Right ventricle myocardium inferior (tissue), 1 donor: ENCODE measurements at places on chromosomes 4 and X. TPM values are rescaled to one million over a fixed set of nuclear protein-coding genes. Genes with fewer than 3 reads are reported as not detected.
A peak's percentile ranks its signal among the peaks of the same experiment; 100 is the strongest.

- DNase-seq, result peak; percentile 75
Measured at GRCh38 chrX:153662266-153662665, 11.3 kb downstream of the PNCK start.

DNA sequence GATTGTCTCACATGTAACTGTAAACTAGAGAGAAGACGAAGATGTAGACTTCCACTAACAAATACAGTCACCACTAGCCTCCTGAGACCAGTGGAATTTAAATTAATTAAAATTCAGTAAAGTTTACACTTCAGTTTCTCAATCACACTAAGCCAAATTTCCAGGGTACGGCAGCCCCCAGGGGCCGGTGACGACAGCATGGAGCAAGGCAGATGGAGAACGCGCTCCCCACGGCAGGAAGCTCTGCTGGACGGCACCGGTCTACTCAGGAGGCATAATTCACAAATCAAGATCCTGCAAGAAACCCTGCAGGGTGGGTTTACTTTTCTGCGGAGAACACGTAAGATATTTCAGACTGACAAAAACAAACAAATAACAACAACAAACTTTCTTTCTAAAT is 80.7 kb downstream of the FAT1 start:
- DNase-seq, result no peak

DNA sequence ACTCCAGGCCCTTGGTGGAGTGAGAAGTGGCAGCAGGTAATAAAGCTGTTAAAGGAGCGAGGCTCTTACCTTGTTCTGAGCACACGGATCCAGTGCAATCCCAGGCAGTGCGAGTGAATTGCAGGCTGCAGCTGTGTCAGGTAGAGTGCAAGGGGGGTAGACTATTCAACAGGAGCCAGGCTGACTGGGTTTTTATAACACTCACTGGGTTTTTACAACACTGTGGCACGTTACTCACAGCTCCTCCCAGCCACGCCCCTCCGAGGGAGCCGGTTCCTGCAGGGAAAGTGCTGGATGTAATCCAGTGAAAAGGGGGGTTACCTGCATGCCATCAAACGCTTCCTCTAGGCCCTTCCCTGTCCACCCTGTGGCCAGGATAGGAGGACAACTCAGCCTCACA is 358 bp downstream of the FGFBP1 start:
- no peak for DNase-seq

- DNase-seq, result no peak
Measured at GRCh38 chr4:78652282-78652876, 100.8 kb downstream of the ANXA3 start.

GRCh38 chrX:96752781-96753180 is 68.1 kb downstream of the DIAPH2 start:
- DNase-seq, result no peak

DNA sequence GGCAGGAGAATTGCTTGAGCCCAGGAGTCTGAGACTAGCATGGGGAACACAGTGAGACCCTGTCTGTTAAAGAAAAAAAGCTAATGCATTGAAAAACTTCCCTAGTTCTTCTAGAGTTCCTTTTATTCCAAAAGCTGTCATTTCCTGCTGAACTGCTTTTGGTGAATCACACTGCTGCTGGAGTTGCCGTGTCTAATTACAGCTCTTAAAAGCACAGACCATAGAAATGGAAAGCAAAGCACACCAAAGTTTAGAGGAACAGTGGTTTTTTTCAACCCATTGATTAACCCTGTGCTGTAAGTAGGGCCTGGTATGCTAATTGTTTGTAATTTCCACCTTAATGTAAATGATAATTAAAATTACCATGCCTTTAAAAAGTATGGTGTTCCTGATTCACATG is 52.4 kb downstream of the SEPTIN11 start:
- no peak for DNase-seq

DNA sequence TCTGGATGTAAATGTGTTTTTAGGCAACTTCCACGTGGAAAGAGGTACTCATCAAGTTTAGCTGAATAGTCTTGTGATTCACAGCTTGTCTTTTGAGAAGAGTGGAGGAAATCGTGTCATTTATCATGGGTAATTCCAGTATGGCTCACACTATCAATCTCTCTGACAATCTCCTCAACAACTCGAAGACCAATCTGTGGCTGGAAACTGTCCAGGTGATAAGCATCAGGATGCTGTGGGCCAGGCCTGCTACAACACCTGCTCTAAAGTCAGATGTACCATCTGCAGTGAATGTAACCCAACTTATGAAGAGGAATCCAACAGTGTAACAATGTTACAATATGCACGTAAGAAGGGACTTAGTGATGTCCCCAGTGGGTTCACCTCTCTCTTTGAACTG is 132.1 kb upstream of the GK2 start:
- DNase-seq, result no peak

DNA sequence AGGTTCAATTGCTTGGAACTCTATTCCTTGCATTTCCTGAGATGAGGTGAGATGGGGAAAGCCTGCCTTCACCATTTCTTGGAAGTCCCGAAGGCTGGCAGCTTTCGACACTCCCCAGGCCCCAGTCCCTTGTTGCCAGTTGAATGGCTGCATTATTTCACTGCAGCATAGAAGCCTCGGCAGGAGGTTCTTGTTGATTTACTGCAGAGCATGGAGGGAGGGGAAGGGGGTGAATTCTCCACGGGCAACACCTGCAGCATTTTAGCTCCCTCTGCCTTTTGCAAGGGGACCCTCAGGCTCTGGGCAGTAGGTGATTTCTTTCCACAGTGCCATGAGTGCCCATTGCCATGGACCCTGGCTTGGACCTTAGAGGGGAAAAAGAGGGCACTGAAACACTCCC is 10.7 kb upstream of the BCLAF3 start:
- no peak for DNase-seq

GRCh38 chrX:115913575-115913974 is 257.0 kb upstream of the AGTR2 start:
- no peak for DNase-seq

GRCh38 chr4:149203256-149204001 is 612.2 kb downstream of the IQCM start:
- peak; percentile 45 for DNase-seq

- DNase-seq, result no peak
Measured at GRCh38 chr4:122083989-122084388, 68.1 kb upstream of the BLTP1 start.

DNA sequence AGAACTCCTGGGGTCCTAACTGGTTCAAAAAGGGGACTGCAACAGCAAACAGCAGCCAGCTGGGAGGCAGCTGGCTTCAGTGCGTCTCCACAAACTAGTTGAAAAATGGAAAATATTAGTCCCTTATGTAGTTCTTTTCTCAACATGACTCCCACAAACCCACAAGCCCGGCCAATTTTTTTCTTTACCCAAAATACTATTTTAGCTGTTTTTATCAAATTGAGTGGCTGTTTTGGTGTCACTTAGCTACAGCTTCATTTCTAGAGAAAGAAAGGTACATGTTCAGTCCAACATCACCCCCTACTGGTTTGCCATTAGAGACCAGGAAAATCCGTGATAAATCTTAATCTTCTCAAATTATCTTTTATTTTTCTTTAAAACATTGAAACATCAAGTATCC is 97.2 kb downstream of the GUCY2F start:
- DNase-seq, result no peak

DNA sequence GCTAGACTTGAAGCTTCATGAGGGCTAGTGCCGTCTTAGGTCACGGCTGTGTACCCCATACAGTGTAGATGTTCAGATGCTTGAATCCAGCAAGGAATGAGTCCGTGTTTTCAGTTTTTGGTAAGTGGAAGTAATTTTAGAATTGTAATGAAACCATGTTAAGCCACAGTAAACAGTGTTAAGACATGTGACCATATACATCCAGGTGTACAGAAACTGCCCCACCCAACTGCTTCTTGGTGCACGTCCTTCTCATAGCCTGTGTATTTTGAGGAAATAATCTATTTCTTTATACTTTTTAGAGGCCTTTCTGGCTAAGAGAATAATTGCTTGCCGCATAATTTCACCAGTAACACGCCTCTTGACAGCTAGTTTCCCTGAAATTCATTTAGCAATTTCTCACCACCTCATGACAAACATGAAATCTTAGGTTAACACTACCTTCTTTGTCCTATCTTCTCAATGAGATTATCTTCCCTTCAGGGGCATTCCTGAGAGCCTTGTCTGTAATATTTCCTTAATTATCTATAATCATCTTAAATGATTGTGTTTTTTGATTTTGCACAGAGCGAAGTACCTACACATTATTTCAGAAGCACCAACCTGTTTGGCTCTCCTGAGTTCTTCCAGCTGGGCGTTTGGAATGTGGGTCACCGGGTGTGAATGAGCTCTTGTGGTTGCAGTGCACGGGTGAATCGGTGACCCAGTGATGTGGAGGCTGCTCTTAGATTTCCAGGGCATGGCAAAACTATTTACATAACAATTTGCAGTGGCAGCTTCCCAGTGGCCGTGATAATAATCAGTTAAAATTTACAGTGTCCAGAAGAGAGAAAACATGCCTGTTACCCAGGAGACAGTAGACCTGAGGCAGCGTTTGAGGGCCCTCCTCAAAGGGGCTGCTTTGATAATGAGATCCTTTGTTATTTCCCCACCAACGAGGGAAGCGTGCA is 50.2 kb upstream of the TADA2B start:
- DNase-seq, result no peak

DNA sequence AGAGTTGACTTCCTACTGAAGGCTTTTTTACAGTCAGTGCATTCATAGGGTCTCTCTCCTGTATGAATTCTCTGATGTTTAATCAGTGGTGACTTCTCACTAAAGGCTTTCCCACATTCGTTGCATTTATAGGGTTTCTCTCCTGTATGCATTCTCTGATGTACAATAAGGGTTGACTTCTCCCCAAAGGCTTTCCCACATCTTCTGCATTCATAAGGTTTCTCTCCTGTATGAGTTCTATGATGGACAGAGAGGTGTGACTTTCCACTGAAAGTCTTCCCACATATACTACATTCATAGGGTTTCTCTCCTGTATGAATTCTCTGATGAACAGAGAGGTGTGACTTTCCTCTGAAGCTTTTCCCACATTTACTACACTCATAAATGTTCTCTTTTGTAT is 45.2 kb downstream of the ZNF674 start:
- DNase-seq, result no peak

- DNase-seq, result no peak
Measured at GRCh38 chrX:11670316-11670715, 4.6 kb upstream of the ARHGAP6 start.

- no peak for DNase-seq
Measured at GRCh38 chr4:112513971-112514646, 1.9 kb downstream of the NEUROG2 start.

DNA sequence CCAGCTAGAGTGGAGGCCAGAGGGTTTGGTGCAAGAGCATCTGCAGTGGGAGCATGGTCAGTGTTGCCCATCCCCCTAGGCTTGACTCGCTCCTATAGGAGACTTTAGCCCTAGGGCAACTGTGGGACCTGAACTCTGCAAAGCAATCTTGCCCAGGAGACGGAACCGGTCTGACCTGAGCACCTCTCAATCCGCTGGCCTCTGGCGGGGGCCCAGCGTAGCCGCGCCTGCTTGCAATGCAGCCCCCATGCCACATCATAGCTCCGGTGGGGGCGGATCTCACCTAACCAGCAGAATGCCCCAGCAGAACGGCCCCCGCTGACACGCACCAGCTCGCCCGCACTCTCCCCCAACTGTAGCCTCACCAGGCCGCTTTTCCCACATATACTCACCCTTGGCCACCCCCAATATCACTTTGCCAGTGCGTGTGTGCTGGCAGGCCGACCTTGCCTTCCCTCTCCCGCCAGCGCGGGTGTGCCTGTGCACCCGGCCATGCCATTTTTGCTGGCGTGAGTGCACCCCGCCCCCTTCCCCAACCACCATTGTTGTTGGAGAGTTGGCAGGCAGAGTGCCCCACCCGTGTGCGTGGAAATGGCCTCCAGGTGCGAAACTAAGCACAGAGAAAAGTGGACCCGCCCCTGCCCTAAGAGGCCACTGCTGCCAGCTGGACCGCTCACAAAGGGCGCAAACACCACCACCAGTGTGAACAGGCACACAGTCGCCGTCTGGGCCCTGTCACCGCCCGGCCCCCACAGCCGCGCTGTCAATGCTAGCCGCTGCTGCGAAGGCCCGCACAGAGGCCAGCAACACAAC is 5.8 kb downstream of the BEX4 start:
- DNase-seq, result no peak

GRCh38 chr4:76997532-76997931 is 48.0 kb downstream of the SEPTIN11 start:
- DNase-seq, result no peak

- no peak for DNase-seq
Measured at GRCh38 chrX:18924507-18925088, 59.3 kb downstream of the PHKA2 start.

DNA sequence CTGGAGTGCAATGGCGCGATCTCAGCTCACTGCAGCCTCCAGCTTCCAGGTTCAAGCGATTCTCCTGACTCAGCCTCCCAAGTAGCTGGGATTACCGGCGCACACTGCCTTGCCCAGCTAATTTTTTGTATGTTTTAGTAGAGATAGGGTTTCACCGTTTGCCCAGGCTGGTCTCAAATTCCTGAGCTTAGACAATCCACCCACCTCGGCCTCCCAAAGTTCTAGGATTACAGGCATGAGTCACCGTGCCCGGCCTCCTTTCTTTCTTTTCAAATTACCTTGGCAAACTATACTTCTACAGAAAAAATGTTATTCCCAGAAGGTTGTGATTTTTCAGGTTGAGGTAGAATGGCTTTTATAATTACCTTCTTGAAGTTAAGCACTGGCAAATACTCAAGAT is 321.9 kb upstream of the PRPS2 start:
- no peak for DNase-seq

DNA sequence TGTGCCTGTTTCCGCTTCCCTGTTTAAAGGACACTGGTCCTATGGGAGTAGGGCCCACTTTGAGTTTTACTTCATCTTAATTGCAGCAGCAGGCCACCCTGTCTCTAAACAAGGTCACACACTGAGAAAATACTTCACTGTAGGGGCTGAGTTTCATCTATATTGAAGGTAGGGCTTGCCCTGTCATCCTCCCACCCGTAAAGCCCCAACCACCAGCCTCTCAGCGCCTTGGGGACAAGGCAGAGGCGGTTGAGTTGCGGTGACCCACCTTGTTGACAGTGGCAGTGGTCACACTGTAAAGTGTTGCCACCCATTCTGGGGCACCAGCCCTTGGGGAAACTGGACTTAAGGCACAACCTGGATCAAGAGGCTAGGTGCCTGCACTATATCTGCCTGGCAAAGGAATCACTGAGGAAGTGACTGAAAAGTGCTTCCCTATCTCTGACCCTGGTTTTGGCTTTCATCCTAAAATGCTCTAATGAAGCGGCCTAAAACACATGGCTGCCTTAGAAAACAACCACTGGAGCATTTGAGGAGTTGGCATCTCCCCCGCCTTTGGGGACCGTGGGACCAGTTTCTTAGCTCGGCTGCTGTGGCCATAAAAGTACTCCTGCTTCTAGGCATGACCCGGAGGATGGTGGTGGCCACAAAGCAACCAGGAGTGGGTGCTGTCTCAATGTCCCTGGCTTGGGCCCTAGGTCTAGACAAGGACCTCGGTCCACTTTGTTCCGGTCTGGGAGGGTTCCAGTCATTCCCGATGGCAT is 7.8 kb upstream of the WDR1 start:
- no peak for DNase-seq

GRCh38 chrX:41085878-41086626 is 807 bp downstream of the USP9X start:
- peak; percentile 66 for DNase-seq

- DNase-seq, result no peak
Measured at GRCh38 chrX:10172877-10173276, 16.1 kb downstream of the CLCN4 start.

GRCh38 chr4:114311787-114312186 is 286.8 kb upstream of the UGT8 start:
- no peak for DNase-seq

GAGE1 gene
- not detected for total RNA-seq

NSUN7 gene
- total RNA-seq, result 0.95 TPM

SH3D19 gene
- 108 TPM for total RNA-seq

RASGEF1B gene
- 3.6 TPM for total RNA-seq

NPY2R gene
- total RNA-seq, result not detected

KIAA1210 gene
- total RNA-seq, result not detected

ATP2B3 gene
- total RNA-seq, result not detected

LARP7 gene
- total RNA-seq, result 62.2 TPM

FOXR2 gene
- not detected for total RNA-seq
